ENCODE measurements at places on chromosomes 11 and 22. TPM values are rescaled to one million over a fixed set of nuclear protein-coding genes. Genes with fewer than 3 reads are reported as not detected.

Gene CDC45
- 0.15 TPM for polyA plus RNA-seq

Gene ADAMTS8
- 0.29 TPM for polyA plus RNA-seq

Gene OR4C15
- not detected for polyA plus RNA-seq

Gene B4GAT1
- polyA plus RNA-seq, result 45.4 TPM

Gene ARHGEF17
- 44.3 TPM for polyA plus RNA-seq

Gene NEFH
- polyA plus RNA-seq, result 0.07 TPM

Gene C11orf91
- polyA plus RNA-seq, result not detected

Gene SAA2
- 2.1 TPM for polyA plus RNA-seq

Gene FAM227A
- 0.19 TPM for polyA plus RNA-seq

Gene DNAJB7
- not detected for polyA plus RNA-seq

Gene EHF
- 0.66 TPM for polyA plus RNA-seq

Gene APOL6
- polyA plus RNA-seq, result 4.0 TPM

Gene NAGA
- polyA plus RNA-seq, result 13.0 TPM

Gene GAL3ST1
- 0.29 TPM for polyA plus RNA-seq

DNA sequence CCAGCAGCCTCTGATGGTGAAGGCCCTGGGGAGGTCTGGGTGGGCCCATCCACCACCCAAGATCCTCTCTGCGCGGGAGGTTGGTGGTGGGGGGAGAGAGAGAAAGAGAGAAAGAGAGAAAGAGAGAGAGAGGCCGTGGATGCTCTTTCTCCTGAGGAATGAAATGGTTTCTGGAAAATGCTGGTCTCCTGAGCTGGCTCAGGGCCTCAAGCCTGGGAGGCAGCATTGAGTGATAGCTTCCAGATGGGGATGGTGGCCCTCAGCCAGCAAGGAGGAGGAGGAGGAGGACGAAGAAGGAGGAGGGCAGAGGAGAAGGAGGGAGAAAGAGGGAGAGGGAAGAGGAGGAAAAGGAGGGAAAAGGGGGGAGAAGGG, 4.6 kb downstream of the TSPAN32 start:
- peak; percentile 83 for DNase-seq

- no peak for DNase-seq
Measured at GRCh38 chr11:92053216-92053615, 171.4 kb upstream of the FAT3 start.

DNA sequence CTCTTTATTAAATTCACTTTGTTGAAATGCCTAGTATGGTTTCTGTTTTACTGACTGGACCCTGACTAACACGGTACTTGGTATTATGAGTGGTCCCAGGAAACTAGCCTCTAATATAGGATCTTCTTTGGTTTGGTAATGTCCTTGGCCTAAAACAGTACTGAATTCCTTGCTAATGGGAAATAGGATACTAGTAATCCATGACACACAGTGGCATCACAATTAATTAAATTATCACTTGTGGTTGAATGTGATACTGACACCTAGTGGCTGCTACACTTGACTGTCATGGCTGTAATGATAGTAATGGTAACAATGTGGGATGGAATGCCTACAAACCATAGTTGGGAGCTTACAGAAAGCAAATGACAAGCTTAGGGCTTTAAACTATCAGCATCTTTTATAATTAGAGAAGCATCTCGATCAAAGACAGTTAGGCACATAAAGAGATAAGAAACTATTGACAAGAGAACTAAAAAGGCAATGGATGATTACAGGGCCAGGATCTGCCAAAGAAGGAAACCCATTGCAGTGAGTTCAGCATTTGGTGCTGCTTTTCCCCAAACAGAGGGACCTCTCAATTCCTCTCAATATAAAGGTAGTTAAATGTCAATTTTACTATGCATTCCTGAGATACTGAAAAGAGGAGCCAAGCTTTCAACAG, 8.6 kb downstream of the DNHD1 start:
- DNase-seq, result peak; percentile 14

DNA sequence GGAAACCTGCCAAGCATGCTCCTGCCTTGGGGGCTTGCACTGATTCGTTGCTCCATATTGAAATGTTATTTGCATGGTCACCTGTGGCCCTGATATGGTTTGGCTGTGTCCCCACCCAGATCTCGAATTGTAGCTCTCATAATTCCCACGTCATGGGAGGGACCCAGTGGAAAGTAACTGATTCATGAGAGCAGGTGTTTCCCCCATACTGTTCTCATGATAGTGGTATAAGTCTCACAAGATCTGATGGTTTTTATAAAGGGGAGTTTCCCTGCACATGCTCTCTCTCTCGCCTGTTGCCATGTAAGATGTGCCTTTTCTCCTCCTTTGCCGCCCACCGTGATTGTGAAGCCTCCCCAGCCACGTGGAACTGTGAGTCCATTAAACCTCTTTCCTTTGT, 402.4 kb downstream of the ETS1 start:
- no peak for DNase-seq

DNA sequence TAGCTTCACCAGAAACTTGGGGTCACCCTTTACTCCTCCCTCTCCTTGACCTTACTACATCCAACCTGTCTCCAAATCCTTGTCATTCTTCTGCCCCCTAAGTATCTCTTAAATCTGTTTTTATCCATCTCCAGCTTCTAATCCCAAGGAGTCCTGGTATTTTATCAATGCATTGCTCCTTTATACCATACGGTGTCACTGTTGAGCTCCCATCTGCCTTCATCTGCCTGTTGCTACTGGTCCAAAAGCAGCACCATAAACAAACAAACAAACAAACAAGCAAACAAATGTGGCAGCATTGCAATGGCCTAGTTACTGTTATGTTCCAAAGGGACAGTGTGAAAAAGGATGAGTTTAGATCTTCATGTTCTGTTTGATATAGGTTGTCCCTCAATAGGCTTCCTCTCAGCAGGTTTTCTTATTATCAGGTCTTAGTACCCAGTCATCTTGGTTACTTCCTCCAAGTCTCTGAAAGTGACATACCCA, 34.2 kb downstream of the DNHD1 start:
- DNase-seq, result no peak

DNA sequence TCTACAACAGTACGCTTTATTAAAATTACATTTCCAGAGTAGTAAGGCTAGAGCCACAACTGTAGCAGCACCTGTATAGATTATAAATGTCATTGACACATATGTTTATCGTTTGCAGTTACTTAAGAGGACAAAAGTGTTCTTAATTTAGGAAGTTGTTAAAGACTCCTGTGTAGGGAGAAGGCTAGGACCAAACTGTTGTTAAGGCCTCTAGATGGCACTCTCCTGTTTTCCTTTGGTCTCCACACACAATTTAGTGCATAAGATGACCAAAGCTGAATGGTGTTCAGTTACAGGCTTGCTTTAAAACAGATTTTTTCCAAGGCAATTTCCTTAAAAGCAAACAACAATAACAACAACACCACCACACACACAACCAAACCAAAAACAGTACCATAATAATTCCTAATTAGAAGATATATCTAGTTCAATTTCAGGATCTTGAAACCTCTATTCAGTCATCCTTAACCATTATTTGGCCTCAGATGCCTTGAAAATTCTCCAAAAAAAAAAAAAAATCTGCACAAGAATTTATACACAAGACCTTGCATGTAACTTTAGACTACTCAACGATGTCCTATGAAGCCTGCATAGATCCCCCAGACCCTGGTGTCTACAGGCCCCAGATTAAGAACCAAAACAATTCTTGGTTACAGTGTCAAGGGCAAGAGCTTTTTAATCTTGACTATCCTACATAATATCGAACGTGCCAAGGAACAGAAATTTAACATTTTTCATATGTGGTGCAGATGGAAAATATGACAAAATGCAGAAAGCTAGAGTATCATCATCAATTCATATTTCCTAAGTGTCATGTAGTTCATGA, 42.6 kb upstream of the APOA1 start:
- no peak for DNase-seq

DNA sequence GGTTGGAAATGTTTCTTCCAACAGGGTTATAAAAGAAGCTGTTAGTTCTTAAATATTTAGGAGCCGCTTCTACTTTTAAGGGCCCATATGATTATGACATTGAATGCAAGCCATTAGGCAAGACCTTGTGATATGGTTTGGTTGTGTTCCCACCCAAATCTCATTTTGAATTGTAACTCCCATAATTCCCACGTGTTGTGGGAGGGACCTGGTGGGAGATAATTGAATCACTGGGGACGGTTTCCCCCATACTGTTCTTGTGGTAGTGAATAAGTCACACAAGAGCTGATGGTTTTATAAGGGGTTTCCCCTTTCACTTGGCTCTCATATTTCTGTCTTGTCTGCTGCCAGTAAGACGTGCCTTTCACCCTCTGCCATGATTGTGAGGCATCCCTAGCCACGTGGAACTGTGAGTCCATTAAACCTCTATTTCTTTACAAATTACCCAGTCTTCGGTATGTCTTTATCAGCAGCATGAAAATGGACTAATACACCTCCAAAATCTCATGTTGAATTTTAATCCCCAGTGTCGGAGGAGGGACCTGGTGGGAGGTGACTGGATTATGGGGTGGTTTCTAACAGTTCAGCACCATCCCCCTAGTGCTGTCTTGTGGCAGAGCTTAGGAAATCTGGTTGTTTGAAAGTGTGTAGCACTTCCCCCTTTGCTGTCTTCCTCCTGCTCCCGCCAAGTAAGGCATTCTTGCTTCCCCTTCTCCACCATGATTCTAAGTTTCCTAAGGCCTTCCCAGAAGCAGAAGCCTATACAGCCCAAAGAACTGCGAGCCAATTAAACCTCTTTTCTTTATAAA, 4.3 kb downstream of the CD59 start:
- DNase-seq, result no peak

DNA sequence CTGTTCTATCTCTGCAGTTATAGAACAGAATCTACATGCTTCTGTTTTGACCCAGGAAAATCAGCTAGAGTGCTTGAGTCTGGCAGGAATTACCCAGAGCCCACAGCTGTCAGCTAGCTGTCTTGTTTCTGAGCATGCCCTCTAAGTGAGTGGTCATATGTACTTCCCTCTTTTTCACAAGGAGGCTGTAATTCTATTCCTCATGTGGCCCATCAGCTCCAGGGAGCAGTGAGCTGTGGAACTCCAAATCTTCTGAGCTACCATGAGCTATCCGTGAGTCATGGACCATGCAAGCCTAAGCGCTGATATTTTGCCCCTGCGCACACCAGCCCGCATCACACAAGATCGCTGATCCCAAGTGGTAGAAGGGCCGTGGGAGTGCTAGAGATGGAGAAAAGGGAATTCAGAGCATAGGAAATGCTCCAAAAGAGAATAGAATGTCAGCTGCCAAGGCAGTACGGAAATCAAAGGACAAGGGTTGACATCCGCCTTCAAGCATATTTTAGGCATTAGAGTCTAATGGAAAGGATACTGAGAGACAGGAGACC, 5.4 kb downstream of the FJX1 start:
- DNase-seq, result no peak

DNA sequence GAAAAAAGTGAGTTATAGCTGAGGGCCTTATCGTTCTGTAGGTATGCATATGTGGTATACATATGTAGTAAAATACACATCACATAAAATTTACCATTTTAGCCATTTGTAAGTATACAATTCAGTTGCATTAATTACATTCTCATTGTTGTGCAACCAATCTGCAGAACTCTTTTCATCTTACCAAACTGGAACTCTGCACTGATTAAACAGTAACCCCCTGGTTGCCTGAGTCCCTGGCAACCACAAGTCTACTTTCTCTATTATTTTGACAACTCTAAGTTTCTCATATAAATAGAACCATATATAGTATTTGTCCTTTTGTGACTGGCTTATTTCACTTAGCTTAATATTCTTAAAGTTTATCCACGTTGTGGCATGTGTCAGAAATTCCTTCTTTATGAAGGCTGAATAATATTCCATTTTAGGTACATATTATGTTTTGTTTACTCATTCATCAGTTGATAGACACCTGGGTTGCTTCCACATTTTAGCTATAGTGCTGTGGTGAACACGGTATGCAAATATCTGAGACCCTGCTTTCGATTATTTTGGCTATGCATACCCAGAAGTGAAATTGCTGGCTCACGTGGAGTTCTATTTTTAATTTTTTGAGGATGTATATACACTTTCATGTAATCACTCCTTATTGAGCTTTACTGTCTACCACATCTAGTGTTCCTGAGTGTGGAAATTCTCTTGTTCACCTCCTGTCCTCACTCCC, 1.6 kb upstream of the DDX10 start:
- no peak for DNase-seq

- DNase-seq, result no peak
Measured at GRCh38 chr11:57842873-57843272, 81.3 kb downstream of the CTNND1 start.

DNA sequence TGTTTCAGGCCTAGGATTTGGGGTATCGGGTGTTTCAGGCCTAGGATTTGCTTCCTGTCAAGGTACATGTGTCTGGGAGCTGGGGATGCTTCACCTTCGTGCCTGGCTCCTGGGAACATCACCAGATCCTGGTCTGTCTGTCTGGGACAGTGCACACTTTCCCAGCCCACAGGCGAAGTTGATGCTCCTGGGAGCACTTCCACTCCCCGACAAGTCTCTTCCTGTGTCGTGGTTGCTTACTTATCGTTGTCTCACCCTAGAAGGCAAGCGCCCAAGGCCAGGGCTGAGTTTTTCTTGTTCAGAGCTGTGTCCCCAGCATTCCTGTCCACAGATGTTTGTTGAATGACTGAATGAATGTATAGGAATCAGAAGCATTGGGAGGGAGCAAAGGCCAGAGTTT, 71.5 kb downstream of the LINC01488 start:
- DNase-seq, result no peak

DNA sequence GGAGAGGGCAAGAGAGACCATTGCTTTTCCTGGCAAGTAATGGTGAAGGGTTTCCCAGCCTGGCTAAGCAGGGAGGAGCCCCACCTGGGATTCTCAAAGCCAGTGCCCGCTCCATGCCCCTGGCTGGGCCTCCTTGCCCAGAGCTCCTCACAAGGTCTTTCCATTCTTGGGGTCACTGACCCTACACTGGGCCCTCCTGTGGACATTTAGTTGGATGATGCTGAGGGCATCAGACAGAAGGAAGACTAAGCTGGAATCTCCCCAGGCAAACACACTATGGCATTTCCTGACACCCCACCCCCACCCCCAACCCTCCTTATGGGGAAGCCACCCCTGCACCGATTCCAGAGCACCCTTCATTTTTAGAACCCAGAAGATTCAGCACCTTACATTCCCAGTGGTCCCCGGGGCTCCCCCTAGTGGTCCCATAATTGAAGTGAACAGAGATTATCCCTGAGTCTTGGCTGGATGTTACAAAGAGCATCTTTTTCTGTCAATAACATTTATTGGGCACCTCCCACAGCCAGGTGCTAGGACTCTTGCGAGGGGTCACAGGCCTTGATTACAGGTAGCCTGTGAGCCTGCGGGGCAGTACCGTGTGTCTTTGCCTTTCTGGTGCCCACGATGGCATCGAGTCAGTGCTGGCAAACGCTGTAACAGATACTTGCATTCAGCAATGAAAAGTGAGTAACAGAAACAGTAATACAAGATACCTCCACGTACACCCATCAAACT, 548.5 kb downstream of the BUD13 start:
- DNase-seq, result no peak

All from heart right ventricle (tissue), 16 donors.